ENCODE measurements at places on chromosomes 1 and 21.

DNA sequence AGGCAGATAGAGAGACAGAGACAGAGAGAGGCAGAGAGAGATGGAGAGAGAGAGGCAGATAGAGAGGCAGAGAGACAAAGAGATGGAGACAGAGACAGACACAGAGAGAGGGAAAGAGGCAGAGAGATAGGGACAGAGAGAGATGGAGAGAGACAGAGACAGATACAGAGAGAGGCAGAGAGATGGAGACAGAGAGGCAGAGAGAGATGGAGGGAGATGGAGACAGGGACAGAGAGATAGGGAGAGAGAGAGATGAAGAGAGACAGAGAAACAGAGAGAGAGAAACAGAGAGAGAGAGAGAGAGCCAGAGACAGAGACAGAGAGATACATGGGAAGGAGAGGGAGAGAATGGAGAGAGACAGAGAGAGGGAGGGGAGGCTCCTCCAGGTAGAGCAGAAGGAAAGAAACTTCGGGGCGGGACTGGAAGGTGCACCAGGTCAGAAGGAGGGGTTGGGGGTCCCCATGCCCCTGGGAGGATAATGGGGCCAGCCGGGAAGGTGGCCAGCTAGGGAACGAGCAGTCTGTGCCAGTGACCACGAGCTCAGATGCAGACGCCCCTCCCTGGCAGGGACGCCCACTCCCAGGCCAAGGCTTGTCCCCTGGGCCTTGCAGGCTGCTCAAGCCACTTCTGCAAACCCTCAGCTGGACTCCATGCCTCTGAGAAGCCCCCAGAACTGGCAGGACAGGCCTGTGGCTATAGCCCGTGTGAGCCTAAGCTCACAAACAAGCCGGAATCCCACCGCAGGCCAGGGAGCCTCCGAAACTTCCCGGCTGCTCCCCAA is 3.3 kb downstream of the FNDC10 start:
- DNase-seq = no peak

- no peak for DNase-seq
These were observed 247.1 kb downstream of the NPHP4 start for GRCh38 chr1:5744911-5745799.

DNA sequence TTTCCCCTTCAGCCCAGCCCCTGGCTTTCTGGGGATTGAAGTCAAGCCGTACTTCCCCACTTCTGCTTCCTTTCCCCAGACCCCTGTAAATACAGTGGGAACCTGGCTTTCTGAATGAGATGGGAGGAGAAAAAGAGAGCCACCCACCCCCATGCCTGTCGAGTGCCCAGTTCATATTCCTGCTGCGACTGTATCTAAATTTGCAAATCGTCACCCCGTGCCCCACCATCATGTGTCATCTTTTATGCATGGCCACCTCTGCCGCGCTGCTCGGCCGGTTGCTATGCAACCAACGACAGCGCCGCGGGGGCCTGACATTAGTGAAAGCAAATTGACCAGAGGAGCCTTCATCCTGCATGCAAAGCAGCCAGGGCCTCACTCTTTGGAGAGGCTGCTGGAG is 143.0 kb downstream of the ELAVL4 start:
- no peak for DNase-seq

- DNase-seq = no peak
These were observed 4.1 kb downstream of the GJA5 start for GRCh38 chr1:147756341-147756740.

DNA sequence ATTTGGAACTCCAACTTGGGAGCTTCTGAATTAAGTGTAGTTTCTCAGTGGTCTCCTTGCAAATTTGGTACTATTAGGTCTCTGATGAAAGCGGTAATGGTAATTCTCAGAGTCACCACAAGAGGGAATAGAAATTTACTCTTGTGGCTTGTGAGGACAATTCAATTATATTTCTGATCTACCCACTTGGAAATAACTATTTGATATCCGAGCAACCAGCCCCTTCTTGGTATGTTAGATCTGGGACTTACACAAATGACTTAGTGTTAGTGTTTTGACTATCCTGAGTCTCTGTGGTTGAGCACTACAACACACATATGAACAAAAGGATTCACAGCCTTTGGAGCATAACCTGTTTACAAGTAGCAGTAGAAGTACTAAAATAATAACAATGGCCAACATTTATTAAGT is 68.1 kb downstream of the RPS6KA1 start:
- no peak for DNase-seq

- no peak for DNase-seq
These were observed 80.8 kb downstream of the C21orf91 start for GRCh38 chr21:17738176-17738953.

- DNase-seq = no peak
These were observed 111.1 kb downstream of the FNBP1L start for GRCh38 chr1:93559045-93559444.

DNA sequence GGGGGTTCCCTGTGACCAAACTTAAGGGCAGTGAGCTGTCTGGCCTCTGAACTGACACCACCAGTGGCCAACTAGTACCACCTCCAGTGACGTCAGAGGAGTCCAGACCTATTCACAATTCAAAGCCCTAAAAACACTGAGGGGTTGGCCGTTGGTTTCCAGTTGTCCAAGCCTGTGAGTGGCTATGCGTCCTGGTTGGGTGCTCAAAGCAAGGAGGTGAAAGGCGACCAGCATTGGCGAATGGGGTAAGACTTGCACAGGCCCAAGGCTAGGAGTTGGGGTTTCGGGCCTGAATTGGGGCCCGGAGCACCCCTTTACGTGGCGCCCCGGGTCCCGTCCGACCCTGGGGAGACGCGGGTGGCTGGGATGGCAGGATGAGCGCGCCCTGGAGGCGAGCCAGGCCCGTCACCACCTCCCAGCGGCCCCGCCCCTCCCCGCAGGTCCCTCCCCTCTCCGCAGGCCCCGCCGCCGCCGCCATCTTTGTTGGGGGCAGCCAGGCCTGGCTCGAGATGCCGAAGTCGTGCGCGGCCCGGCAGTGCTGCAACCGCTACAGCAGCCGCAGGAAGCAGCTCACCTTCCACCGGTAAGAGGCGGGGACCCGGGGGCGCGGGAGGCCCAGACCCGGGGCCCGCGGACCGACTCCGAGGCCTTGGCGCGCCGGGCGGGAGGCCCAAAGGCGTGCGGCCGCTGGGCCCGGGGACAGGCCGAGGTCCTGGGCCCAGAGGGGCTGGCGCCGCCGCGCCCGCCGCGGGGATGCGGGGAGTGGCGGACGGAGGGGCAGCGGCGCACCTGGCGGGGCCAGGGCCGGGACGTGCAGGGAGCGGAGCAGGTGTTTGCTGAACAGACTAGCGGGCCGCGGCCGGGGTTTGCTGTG is at the start of gene THAP3:
Gene THAP3, plus strand, starts transcription at position 159 of the 874 bp plus-strand sequence. Its CDS starts 351 bp downstream, at position 510.
- peak; percentile 90 for DNase-seq

All from T-helper 17 cell (primary cell).